DMS 273 treated with DMSO at 0.1 percent for 48 hours (cell line): ENCODE measurements at places on chromosomes 11 and 22.

- no peak for DNase-seq
Measured at GRCh38 chr11:4642043-4642442, 1.7 kb upstream of the OR51E1 start.

DNA sequence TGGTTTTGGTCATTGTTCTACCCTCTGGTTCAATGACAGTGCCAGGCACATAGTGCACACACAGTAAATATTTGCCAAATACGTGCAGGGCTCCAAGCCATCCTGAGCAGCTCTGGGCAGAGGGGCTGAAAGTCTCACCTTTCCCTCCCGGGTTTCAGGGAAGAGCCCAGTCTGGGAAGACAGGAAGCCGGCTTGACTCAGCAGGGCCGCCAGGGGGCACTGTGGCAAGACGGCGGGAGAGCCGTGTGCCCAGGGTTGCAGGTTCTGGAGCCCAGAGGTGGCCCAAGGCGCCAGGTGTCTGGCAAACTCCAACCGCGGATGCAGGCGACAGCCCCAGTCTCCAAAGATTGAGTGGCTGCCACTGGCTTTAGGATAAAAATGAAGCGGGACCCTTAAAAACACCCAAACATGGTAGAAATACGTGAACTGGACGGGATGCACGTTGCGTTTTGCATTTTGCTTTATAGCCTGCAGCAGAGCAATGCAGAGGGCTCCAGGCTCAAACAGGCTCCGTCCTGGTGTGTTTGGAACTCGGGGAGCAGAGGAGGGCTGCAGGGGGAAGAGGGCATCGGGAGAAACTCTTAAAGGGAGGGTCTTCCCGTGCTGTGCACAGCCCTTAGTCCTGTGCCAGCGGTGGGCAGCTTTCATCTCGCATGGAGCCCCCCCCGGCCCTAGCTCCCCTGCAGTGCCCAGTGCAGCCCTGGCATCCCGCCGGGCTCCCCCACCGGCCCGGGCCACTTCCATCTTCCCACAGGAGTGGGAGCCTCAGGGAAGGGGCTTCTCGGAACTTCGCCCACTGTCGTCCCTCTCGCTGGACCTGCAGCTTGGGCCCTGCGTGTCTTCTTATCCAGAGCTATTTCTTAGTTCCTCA is 10.7 kb downstream of the KRTAP5-5 start:
- DNase-seq: no peak

DNA sequence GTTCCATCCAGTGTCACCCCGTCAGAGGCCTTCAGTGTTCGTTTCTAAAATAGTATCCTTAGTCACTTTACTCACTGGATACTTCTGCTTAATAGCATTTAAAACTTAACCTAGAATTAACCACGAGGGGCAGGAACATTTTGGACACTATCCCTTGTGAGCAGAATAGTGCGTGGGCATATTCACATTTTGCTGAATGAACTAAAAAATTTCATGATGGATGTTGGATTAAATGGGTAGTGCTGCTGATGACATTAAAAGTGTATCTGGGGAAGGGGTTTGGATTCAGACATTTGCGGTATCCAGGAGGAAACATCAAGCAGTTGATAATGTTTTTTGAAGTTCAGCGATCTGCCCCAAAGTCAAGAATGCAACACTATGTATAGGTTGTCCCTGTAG is 750 bp upstream of the NAT10 start:
- no peak for DNase-seq

GRCh38 chr11:115522302-115522701 is 18.1 kb upstream of the CADM1 start:
- DNase-seq: no peak

DNA sequence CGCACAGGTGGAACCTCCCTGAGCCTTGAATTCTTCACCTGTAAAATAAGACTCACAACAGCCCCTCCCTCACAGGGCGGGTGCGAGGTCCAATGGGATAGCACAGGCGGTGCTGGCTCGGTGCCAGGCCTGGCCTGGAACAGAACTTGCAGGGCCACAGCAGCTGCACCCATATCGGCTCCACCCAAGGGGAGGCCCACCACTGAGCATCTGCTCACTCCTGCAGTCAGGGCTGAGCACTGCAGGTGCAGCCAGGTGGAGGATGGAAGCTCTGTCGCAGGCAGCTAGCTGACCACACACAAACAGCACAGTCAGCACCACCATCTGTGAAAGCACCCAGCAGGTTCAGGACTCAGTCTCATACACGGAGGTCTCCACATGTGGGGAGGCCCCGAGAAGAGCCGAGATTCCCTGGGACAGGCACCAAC is 19.6 kb downstream of the VPS37C start:
- DNase-seq: peak; percentile 24

DNA sequence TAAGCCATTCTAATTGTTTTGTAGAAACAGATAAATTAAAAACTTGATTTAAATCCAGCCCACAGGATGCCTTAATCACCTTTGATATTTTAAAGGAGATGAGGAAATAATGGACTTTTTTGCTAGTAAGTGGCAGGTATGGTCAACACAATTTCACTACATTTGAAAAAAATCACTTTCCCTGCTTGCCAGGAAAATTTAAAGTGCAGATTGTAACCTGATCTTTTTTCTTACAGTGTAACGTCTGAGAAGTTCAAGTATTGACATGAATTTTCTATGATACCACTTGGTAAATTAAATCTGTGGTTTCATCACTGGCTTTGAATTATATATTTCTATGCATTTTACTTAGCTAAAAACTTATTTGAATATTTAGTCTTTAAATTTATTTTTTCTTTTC is 65.3 kb downstream of the ARHGEF12 start:
- no peak for DNase-seq

DNA sequence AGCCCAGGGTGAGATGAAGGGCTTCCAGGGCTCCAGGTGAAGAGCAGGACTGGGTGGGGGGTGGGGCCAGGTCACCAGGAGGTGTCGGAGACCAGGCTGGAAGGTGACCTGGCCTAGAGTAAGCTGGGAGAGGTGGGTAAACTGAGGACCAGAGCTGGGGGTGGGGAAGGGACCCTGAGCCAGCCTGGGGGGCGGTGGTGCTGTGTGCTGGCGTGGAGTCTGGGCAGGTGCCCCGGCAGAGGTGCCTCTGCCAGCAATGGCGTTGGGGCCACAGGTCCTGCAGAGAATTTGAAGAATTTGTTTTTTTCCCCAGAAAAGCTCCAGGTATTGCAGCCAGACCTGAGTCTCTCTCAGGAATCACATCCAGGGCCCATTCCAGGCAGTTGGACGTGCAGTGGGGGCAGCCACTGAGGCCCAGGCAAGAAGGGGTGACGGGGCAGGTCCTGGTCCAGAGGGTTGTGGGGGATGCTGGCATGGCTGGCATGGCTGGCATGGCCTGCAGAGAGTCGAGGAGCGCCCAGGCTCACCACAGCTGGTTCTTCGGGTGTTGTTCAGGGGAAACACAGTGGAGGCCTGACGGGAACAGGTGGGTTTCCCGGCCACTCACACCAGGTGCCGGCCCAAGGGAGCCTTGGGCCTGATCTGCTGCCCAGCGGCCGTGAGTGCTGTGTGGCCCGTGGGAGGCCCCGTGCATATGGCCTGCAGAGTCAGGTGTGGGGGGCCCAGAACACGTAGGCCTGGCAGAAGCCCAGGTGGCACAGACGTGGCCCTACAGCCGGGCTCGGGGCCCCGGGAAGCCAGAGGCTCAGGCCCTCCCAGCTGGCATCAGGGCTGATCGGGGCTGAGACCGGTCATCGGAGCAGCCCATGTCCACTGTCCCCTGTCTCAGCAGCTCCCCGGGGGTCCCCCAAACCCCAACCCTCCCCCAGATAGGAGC is 6.4 kb upstream of the MUC6 start:
- no peak for DNase-seq

DNA sequence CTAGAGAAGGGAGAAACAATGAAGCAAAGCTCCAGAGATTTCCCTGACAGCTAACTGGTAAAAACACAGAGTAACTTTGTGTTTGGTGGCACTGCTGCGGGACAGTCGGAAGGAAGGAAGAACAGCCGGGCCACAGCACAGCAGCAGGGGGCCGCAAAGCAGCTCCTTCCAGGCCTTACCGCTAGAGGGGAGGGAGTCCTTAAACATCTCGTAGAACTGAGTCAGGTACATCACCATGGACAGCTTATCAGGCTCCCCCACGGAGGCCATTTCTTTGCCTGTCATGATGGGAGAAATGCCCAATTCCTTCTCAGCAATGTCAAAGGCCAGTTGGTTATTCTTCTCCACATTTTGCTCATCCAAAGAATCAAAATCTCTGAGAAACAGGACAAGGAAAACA is 114.6 kb upstream of the BID start:
- no peak for DNase-seq

- DNase-seq: no peak
Measured at GRCh38 chr22:17229991-17230630, 10.9 kb upstream of the ADA2 start.

DNA sequence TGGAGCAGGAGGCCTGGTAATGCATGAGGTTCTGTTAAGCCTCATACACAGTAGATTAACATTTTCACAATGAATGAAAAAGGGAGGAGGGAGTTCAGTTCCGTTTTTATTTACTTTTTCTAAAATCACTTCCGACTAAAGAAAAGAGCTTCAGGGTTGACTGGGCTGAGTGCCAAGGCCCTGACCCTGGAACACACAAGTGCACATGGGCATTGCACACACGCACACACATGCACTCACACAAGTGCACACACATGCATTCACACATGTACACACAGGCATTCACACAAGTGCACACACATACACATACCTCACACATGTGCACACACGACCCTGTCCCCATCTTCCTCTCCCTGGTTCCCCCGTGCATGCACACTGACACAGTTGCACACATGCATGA is 303.3 kb downstream of the BRD1 start:
- DNase-seq: no peak

- no peak for DNase-seq
Measured at GRCh38 chr22:17479135-17479534, 84.2 kb upstream of the SLC25A18 start.

DNA sequence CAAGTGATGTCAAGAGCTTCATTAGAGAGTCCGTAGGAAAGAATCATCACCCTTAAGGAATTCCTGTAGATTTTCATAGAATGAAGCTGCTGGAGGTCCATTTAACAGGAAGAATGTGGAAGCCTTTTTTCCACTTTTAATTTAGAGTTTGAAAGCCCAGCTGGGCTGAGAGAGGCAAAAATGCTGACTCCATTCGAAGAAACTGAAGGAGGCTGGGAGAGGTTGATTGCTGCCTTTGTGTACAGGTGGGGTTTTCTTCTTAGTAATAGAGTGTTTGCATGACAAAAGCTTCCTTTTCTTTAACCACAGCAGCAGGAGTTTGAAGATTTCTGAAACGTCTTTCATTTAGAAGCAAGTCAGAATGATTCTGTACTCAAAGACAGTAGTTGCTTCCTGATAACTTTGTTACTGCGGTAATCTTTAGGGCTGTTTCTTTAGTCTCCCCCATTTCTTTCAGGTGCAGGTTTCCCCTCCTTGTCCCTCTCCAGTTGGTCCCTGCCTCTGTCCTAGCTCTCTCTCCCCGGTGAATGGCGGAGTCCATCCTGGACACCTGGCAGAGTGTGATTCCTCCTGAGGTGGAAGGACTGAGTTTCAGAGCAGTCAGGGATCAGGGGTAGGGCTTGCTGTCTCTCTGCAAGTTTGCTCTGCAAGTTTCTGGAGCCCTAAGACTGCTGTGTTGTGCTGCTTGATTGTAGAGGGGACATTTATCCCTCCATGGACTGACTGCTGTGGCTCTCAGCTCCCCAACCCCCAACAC is 166.2 kb downstream of the LDLRAD3 start:
- no peak for DNase-seq

GRCh38 chr11:37313266-37313665 is 715.2 kb upstream of the RAG2 start:
- no peak for DNase-seq

- DNase-seq: no peak
Measured at GRCh38 chr22:46312056-46312455, 15.4 kb downstream of the GTSE1 start.
